Activated CD4-positive, alpha-beta T cell treated with anti-CD3 and anti-CD28 coated beads, Interleukin-2, amount 50 U/mL, for 48 hours (primary cell): ENCODE measurements at places on chromosomes 1 and 21.

- no peak for DNase-seq
These were observed 184.6 kb downstream of the SDCCAG8 start for GRCh38 chr1:243440406-243440805.

DNA sequence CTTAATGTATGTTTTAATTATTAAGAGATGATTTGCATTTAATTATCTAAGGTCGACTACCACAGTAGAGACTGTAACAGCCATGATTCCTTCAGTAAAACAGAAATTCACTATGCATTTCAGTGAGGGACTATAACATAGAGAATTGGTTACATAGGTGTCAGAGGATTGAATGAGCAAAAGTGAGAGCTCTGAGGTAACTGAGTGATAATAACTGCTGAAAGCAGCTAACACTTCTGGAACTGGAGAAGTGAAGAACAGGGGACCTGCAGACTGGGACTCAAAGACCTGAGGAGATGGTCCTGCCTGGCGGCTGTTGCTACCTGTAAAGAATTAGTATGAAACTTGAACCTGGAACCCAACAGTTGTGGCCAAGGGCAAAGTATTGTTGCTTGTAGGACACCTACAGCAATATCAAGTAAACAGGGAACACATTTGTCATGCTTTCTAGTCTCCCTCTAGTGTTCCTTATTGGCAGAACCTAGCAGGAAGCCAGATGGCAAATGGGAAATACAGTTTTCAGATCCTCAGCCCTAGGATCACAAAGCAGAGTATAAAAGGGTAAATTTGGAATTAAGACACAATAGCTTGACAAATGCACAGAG is 110.6 kb downstream of the HS2ST1 start:
- DNase-seq: no peak

DNA sequence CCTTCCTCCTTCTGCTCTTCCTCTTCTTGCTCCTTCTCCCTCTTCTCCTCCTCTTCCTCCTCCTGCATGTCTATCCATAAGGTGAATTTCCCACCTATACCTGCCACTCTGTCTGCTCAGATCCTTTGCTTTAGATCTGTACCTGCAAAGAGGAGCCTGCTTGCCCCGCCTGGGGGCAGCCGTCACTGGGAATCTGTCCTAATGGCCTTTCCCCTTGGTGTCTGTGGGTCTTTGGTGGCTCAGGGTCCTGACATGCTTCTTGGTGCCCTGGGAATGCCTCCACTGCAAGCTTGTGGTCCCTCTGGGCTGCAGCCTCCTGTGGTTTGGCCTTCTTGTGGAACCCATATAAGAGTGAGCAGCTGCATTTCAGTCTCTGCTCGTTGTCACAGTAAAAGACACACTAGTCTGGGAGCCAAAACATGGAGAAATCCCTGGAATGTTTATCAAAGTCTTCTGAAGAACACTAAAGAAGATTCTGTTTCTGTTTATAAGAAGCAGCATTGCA is 79.5 kb upstream of the CSF3R start:
- no peak for DNase-seq

DNA sequence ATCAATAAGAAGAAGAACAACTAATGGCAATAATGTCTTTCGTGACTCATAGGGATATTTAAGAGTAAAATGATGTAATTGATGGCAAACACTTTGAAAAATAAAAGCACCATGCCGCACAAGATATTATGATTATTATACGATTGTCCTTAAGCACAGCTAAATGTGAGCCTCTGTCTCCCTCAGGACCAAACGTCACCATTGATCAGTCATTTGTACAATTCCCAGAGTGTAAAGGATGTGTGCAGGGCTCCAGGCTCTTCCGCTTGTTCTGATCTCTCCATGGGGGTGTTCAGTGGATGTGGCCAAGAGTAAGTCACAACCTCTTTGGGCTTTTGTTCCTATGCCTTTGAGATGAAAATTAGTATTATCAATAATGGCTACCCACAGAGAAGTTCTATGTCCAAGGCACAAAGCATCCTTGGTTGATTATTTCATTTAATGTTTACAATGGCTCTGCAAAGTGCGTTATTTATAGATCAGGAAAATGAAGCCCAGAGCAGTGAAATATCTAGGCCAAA is 17.7 kb upstream of the C1orf87 start:
- DNase-seq: no peak

GRCh38 chr1:44472620-44473525 is 67.8 kb downstream of the RNF220 start:
- DNase-seq: no peak

DNA sequence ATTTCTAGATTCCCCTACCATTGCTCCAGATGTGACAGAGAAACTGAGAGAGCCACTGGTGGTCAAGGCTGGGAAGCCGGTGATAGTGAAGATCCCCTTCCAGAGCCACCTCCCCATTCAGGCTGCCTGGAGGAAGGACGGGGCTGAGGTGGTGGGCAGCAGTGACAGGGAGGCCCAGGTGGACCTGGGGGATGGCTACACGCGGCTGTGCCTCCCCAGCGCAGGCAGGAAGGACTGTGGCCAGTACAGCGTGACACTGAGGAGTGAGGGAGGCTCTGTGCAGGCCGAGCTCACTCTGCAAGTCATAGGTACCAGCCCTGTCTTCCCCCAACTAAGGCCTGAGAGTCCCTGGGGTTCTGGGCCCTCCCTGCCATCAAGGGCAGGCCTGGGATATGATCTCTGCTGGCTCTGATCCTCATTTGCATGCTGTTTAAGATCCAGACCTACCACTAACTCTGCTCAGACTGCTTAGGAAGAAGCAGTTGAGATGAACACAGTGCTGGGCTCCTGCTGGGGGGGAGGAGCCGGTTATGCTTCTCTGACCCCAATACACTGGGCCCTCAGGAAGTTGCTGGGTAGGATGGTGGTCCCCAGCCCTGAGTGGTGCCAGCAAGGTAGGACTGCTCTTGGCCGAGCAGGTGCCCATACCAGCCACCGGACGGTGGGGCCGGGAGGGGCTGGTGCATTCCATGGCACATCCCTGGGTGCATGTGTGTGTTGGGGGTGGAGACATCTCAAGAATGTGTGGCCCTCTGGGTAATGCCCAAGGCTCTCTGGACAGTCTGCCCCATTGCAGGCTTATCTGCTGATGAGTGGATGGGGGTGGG is 25.1 kb downstream of the IGFN1 start:
- DNase-seq: no peak

- DNase-seq: no peak
These were observed 3.4 kb downstream of the MAP3K7CL start for GRCh38 chr21:29133796-29134195.

- DNase-seq: no peak
These were observed 273.8 kb downstream of the PTBP2 start for GRCh38 chr1:96995351-96995750.

GRCh38 chr1:3473381-3473844 is 18.9 kb downstream of the ARHGEF16 start:
- DNase-seq: no peak

- no peak for DNase-seq
These were observed 56.9 kb downstream of the TBCE start for GRCh38 chr1:235424092-235424491.

DNA sequence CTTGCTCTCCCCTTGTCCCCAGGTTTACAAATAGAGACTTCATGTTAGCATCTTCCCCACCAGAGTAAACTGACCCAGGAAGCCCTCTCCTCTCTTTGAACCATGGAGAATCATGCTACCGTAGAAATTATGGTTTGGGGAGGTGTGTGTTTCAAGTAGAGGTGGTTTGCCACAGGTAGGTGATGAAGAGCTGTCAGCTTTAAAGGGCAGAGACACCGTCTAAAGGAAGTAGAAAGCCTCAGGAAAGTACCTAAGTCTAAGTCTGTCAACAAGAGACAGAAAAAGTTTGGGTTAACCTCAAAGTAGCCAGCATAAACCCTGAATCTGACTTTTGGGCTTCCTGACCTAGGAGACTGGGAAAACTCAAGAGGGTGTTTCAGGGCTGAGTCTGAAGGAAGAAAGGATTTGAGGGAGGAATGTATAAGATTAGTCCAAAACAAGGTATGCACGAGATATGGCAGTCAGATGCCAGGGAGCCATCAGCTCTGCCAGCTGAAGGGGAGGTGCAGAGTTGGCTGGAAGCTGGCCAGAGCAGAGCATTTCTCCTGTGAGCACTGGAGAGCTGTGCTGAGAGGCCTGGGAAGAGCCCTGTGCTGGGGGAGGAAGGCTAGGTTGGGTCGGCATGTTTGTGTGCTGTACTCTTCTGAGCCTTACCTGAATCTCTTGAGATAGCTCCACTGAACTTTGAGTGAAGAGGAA is 14.3 kb downstream of the ADAMTSL4 start:
- DNase-seq: peak; percentile 54

GRCh38 chr1:24202987-24203386 is 15.9 kb upstream of the IFNLR1 start:
- DNase-seq: no peak

DNA sequence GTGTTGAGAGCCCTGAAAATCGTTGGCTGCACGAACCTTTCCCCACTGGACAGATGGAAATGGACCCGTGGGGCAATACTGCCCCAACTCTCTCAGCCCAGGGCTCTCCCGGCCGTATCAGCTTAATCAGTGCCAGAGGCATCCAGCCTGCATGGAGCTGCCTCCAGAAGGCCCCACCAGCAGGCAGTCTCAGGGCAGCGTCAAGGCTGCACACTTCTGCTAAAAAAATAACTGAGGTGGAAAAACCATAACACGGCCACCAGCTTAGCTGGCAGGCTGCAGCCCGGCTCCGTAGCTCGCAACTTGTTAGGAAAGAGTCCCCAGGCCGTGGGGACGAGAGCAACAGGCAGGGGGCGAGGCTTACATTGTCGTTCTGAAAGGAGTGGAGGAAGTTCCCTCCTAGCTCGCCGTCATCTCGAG is 27.9 kb downstream of the MRPL37 start:
- no peak for DNase-seq

GRCh38 chr1:161791904-161792655 is 26.0 kb downstream of the ATF6 start:
- DNase-seq: no peak

DNA sequence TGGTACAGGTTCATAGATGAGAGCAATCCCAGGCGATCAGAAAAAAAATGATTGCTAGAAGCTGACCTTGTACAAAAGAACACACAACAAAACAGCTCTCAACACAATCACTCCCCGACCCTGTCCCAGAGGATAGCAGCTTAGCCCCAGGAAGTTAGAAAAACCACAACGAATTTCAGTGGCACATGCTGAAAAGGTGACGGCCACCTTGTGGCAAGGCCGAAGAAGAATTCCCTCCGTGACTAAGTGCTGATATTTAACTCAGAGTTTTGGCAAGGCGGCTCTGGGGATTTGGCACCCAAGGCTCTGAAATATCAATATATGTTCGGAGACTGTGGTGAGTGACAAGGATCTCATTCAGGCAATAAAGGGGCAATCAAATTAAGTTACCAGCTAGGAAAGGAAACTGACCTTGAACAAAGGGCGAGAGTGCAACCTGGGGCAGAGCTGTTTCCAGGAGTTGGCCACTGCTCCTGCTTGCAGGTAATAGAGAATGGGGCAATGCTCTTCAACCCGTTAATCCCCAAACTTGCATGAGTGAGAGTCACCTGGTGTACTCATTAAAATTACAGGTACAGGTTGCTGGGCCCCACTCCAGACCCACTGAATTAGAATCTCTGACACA is 96.2 kb downstream of the BEND5 start:
- no peak for DNase-seq

DNA sequence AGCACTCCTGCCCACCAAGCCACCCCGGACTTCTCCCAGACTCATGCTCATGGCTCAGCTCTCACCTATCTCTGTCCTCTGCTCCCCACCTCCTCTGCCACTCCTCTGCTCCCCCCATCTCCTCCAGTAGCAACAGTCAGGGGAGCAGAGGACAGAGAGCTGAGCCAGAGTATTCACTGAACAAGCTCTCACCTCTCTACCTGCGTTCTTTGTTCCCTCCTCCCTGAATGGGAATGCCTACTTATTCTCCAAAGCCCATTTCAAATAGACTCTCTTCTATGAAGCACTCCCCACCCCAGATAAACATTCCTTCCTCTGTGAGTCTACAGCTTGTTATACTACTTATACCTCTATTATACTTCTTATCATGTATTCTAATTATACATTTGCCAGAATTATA is 6.4 kb upstream of the EFNA1 start:
- DNase-seq: no peak

DNA sequence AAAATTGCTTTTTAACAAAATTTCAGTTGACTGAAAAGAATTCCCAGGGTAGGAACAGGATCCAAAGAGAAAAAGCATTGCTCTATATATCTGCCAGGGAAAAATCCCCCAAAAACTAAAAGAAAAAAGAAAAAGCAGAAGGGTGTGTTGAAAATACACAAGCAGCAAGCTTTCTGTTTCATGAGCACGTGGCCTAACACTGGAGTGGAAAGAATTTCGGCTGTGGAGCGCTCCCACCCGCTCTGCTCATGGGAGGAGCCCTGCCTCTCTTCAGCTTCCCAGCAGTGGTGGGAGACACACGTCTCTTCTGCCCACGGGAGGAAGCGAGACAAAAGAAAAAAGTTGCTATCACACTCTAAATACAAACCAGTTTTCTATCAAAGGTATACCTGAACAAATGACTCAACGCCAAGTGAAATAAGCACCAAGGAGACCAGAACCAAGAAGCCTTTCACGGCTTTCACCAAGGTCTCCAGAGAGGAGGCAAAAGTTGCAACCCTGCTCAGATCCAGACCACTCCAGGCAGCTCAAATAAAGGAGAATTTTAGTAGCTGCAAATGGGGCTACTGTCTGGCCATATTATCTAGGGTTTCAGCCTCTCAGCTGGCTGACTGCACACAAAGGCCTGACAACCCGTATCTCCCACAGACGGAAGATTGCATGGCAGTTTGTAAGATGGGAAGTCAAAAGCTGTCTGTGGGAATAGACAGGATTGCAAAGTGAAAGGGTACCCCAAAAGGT is 29.5 kb upstream of the ZNF496 start:
- DNase-seq: no peak

DNA sequence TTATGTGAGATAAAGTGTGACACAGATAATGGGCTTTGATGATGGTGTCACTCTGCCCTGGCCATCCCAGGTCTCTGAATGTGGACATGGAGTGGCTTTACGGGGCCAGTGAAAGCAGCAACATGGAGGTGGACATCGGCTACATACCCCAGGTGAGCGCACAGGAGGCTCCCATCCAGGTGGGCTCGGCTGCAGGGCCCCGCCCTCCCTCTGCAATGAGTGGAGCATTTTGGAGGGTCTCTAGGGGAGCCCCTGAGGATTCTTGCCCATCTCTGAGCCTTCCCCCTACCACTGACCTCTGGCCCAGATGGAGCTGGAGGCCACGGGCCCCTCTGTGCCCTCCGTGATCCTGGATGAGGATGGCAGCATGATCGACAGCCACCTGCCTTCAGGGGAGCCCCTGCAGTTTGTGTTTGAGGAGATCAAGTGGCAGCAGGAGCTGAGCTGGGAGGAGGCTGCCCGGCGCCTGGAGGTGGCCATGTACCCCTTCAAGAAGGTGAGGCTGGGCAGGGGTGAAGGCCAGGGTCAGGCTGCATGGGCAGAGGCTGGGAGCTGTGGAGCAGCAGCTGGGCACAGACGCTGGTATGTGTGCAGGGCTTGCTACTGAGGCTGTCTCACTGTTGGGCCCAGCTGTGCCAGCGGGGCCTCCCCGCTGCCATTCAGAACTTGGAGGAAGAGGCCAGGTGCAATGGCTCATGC is 8.2 kb upstream of the MTFR1L start:
- no peak for DNase-seq

DNA sequence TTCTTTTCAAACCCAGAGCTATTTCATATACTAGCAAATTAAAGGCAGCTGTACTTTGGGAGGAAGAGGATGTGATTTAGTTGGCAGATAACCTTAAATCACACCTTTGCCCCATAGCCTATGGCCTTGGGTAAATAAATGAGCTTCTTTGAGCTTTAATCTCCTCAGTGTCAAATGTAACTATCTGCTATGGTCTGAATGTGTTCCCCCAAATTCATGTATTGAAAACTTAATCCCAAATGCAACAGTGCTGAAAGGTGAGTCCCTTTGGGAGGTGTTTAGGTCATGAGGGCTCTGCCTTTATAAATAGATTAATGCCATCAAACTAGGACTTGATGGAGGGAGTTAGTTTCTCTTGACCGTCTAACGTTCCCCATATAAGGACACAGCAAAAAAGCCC is 85.8 kb downstream of the LTN1 start:
- no peak for DNase-seq
